ENCODE measurements at places on chromosomes 3 and 15.
A peak's percentile ranks its signal among the peaks of the same experiment; 100 is the strongest.

- no peak for DNase-seq
Measured at GRCh38 chr15:43244092-43244491, 22.6 kb downstream of the TGM5 start.

DNA sequence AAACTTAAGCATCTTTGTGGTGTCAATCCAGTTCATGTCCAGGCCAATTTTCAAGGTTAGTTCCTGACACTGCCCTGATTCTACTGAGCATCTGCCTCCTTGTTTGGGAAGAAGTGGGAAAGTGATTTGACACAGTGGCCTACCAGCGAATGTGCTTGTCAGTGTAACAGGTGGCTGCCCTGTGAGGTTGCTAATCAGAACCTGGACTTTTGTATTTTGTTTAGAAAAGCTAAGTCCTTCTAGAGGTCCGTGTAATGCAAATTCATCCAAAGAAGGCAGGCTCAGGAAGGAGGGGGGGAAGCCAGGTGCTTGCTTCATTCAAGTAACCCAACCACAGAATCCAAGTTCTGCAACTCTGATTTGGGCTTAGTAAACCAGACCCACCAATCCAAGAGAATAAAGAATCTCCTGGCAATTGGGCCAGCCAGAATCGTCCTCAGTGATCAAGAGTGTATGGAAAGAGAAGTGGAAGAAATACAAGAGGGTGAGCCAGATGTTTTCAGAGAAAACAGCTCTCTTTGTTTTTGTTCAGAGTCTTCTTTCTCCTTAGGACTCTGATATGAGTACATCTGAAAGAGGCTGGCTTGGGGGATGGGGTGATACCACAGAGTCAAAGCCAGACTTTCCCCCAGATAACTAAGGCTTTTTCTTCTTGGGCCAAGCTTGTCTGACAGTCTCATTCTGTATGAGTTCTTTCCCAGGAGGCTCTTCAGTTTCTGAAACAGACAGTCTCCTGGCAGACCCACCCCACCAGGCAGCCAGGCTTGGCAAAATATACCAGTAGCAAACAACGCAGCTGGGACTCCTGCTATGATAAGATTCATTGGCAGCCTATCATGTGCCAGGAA, 508.9 kb upstream of the TBL1XR1 start:
- DNase-seq: no peak

DNA sequence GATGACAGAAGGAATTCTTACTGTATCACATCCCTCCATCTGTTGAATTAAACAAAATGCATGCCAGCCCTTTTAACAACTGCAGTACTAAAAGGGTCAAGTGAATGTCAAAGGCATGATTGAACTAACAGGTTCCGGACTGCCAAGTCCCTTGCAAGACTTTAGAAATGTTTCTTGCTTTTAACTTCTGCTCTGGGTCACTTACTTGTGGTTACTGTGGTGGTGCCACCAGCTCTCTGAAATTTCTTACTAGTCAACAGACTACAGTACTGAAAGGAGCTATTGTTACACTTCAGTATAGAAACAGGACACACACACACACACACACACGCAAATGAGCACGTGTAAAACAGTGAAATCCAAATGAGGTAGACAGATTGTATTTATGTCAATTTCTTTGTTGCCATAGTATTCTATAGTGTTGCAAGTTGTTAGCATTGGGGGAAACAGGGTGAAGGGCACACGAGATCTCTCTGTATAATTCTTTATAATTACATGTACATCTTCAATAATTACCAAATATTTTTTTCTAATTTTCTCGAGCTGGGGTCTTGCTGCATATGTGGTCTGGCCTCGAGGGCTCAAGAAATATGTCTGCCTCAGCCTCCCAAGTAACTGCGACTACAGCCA, 79.9 kb upstream of the SLC25A26 start:
- peak; percentile 25 for DNase-seq

DNA sequence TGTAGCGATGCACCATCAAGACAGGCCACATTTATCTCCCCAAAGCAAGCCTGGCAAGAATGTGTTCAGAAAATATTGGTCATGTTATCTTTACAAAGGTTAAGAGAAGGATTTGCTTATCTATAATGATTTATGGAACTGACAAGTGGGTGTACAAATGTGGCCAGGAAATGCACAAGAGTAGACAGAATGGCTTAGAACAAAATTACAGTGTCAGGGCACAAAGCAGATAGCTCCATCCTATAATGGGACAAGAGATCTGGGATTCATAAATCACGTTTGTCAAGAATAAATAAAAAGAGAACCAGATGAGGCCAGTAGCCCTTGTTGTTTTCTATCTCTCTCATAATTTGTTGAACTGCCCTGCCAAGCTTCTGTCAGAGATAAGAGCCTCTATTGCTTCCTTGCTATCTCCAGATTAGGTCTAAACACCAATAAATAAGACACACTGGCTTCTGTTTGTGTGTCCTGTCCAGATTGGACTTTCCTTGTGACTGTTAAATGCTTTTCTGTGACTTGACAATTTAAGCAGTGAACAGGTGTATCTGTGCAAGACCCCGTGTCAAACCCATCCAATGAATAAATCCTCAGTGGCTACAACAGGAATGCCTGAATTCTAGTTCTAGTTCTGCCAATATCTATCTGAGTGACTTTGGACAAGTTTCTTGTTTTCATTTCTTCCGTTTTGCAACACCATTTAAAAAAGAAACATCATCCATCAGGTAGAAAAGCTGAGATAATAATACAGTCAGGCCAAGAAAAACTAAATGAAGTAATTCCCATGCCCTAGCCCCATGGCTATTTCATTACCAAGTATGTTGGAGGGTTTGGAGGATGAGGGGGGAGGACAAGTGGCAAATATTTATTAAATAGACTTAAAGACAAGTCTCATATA, 157.2 kb downstream of the DCLK3 start:
- no peak for DNase-seq

GRCh38 chr3:118977671-118978392, 56.8 kb downstream of the IGSF11 start:
- DNase-seq: no peak

GRCh38 chr15:78873793-78874765, 1.4 kb downstream of the MORF4L1 start:
- no peak for DNase-seq

GRCh38 chr15:66508293-66508883, 3.3 kb downstream of the ZWILCH start:
- no peak for DNase-seq

- no peak for DNase-seq
Measured at GRCh38 chr3:182717216-182717615, 76.1 kb upstream of the ATP11B start.

- DNase-seq: no peak
Measured at GRCh38 chr3:119238363-119238762, 2.3 kb downstream of the B4GALT4 start.

- no peak for DNase-seq
Measured at GRCh38 chr3:132209855-132210254, 107.4 kb upstream of the ACP3 start.

DNA sequence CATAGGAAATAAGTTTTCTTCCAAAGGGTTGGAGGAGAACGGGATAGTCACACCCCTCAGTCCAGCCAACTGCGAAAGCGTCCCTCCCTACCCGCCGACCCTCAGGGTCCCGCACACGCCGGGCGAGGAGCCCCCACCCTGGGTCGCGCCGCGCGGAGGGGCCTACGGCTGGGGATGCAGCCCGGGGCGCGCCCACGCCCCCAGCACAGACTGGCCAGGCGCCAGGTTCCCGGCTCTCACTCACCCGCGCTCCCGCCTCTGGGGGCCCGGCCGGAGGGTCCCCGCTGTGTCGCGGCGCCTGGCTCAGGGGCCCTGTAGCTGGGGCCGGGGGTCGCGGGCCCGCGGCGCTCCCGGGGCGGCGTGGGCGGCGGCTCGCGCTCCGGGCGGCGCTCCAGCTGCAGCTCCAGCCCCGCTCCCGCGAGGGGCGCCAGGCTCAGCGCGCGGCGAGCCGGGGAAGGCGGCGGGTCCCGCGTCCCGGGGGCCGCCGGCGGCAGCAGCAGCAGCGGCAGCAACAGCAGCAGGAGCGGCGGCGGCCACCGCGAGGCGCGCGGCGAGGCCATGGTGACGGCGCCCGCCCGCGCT, 375 bp downstream of the HEG1 start:
- DNase-seq: peak; percentile 62

DNA sequence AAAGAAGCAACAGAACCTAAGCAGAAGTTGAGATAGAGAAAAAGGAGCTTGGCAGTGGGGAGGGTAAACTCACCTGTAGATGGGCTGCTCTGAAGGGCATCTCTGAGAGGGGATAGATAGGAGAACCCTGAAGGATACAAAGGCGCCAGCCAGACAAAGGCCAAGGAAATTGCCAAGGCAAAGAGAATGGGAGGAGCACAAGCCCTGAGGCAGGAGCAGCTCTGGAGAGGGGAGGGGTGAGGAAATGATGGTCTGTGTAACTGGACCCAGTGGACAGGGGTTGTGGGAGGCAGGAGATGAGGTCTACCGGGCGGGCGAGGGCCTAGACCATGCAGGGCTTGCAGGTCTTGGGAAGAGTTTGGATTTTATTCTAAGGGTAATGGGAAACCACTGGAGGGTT, 2.3 kb upstream of the PDIA5 start:
- no peak for DNase-seq

GRCh38 chr3:107662124-107662507, 139.4 kb downstream of the BBX start:
- no peak for DNase-seq

GRCh38 chr3:46114323-46114988, 87.2 kb upstream of the XCR1 start:
- no peak for DNase-seq

- no peak for DNase-seq
Measured at GRCh38 chr3:33426068-33426467, 14.1 kb downstream of the UBP1 start.

- no peak for DNase-seq
Measured at GRCh38 chr3:15899388-15899787, 101.6 kb upstream of the ANKRD28 start.

- no peak for DNase-seq
Measured at GRCh38 chr3:105622169-105622568, 246.6 kb downstream of the CBLB start.

DNA sequence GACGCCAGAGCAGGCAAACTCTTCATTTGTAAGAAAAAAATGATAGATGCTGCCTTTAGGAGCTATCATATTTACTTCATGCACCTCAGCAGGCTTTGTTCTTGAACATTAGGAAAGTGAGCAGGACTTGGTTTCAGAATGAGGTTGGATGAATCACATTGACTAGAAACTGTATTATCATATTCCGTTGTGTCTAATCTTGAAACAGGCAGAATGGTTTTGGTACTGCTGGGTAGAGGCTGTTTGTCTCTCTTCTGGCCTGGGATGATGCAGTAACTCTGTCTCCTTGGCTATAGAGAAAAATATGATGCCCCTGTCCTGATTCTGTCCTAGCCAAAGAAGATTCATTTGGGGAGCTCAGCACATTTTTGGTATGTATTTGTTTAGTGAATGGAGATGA, 344.2 kb upstream of the GRM7 start:
- no peak for DNase-seq

GRCh38 chr15:78205337-78205736, 29.0 kb downstream of the ACSBG1 start:
- DNase-seq: no peak

DNA sequence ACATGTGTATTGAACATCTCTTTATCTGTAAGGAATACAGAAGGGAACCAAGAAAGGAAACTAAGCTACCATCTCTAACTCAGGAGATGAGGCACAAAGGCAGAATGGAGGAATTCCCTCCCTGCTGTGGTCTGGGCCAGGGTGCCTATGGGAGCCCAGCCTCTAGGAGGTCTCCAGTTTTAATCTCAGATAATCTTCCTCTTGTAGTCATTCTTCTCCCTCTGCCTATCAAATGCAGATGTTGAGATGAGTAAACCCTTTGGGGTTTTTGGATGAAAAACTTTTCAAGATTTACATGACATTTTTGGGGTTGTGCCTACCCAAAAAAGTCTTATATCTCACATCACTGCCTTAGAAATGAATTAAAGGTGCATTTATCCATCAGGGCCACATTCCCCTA, 23.3 kb downstream of the SCG5 start:
- DNase-seq: no peak

DNA sequence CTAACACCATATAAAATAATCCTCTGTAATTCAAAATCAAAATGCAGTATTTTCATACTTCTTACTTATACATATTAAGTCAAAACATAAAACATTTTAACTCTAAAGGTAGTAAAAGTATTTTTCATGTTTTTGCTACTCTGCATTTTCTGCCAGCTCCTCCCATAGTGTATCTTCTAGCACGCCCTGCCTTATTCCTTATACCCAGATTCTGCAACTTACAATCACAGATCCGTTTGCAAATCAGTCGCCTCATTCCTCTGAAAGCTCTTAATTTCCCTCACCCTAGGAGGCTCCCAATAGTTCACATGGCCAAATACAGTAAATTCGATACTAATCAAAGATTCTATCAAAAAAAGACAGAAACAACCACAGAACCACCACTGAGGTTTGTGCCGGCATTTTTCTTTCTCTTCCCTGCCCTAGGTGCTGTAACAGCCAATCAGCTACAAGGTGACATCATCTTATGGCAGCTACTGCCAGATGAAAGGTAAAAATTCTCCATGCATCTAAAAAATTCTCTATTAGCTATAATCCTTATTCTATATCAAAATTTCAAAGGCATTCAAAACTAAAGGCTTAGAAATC, 72.9 kb downstream of the CLASP2 start:
- peak; percentile 6 for DNase-seq

GRCh38 chr3:100333970-100334487, 528 bp upstream of the NIT2 start:
- DNase-seq: no peak

DNA sequence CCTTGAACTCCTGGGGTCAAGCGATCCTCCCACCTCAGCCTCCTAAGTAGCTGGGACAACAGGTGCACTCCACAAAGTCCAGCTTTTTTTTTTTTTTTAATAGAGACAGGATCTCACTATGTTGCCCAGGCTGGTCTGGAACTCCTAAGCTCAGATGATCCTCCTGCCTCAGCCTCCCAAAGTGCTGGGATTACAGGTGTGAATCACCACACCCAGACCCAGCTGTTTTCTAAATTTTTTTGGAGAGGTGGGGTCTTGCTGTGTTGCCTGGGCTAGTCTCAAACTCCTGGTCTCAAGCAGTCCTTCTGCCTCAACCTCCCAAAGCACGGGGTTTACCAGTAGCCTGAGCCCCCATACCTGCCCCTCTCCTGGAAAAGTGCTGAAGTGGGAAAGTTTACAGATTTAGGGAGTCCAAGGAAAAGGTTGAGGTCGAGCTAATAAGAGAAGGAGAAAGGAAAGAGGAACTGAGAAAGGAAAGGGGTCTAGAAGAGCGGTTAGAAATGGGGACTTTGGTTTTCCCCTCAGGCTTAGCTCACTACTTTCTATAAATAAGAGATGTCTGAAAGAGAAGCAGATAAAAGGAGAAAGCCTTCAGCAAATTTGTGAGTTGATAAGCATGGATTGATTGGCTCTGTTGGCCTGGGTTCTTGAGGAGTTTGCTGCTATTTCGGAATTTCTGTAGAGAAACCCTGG, 23.6 kb downstream of the UBE2E1 start:
- DNase-seq: no peak
